Type B pancreatic cell (in vitro differentiated cells): ENCODE measurements at places on chromosomes 3 and 15. TPM values are rescaled to one million over a fixed set of nuclear protein-coding genes. Genes with fewer than 3 reads are reported as not detected.

SKOR1 gene
- total RNA-seq: 0.29 and 0.65 TPM in 2 replicates

- H3K27me3 ChIP-seq: no peaks in the 10 kb centered on the region
- peak overlapping the region; percentile 55 for H3K27ac ChIP-seq
- peak overlapping the region; percentile 37 for H3K4me3 ChIP-seq
Observed at GRCh38 chr3:37198996-37199395, 24.6 kb upstream of the LRRFIP2 start.

- peak overlapping the region; percentile 83 for H3K27ac ChIP-seq
- H3K4me3 ChIP-seq: peak overlapping the region; percentile 57
- H3K36me3 ChIP-seq: no peaks in the 10 kb centered on the region
- H3K27me3 ChIP-seq: no peaks in the 10 kb centered on the region
Observed at GRCh38 chr3:9316881-9317361, 45.9 kb upstream of the THUMPD3 start.

GRCh38 chr15:74614744-74615507, 710 bp upstream of the CLK3 start:
- peak; percentile 85 for DNase-seq
- H3K4me1 ChIP-seq: peaks cover 23% of the 10 kb centered on the region
- no peaks in the 10 kb centered on the region for H3K36me3 ChIP-seq
- H3K27ac ChIP-seq: peak overlapping the region; percentile 92
- peak overlapping the region; percentile 94 for H3K4me3 ChIP-seq

- H3K4me3 ChIP-seq: no peak overlapping the region
- no peak overlapping the region for H3K27ac ChIP-seq
- H3K4me1 ChIP-seq: peaks cover 6% of the 10 kb centered on the region
- no peak for DNase-seq
- peaks cover 15% of the 10 kb centered on the region for H3K36me3 ChIP-seq
Observed at GRCh38 chr3:128080323-128081080, 28.3 kb downstream of the SEC61A1 start.

- no peak overlapping the region for H3K27ac ChIP-seq
- H3K4me1 ChIP-seq: no peaks in the 10 kb centered on the region
- no peak overlapping the region for H3K4me3 ChIP-seq
- no peak for DNase-seq
Observed at GRCh38 chr15:91358405-91358804, 258.3 kb downstream of the SV2B start.

DNA sequence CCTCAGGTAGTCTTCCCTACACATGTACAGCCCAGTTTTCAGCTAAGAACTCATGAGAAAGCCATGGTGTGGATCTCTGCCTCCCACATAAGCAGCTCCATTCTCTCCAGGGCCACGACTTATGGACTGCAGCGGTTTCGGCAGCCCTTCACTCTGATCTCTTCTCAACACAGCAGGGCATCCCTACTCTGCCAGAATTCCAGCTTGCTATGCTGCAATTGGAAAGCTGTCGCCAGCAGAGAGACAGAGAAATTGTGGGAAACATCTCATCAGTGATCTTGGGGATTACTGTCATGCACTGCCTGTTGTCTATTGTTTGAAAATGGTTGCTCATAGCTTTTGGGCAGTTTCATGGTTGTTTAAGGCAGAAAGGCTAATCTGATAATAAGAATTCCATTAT, 11.9 kb upstream of the BLM start:
- H3K27me3 ChIP-seq: no peaks in the 10 kb centered on the region
- peaks cover 18% of the 10 kb centered on the region for H3K36me3 ChIP-seq
- no peak for DNase-seq
- H3K27ac ChIP-seq: no peak overlapping the region
- no peak overlapping the region for H3K4me3 ChIP-seq
- H3K4me1 ChIP-seq: peaks cover 6% of the 10 kb centered on the region

- H3K27me3 ChIP-seq: peaks cover 11% of the 10 kb centered on the region
- peaks cover 13% of the 10 kb centered on the region for H3K4me1 ChIP-seq
- peak overlapping the region; percentile 27 for H3K4me3 ChIP-seq
- no peak for DNase-seq
Observed at GRCh38 chr3:54427941-54428871, 305.9 kb downstream of the CACNA2D3 start.

DNA sequence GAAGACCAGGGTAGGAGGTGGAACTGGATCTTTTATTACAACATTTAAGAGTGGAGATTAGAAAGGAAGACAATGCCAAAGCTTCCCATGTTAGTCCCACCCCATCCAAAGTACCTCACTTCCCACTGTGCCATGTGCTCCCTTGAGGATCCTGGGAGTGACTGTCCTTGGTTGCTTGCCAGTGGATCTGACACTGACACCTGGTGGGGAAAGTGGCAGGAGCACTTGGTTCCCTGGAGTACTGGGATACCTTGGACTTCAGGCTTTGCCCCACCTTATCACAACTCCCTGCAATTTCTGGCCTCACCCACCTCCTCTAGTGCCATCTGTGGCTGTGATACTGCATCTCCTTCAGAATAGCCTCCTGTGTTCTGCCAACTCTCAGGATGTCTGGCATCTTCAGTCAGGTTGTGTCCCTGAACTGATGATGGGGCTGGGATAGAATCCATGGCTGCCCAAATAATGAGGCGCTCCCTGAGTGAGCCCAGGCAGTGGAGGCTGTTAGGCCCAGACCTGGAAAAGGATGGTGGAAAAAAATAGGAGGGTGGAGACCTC, 1.3 kb downstream of the ELL3 start:
- H3K36me3 ChIP-seq: peaks cover 20% of the 10 kb centered on the region
- H3K4me1 ChIP-seq: peaks cover 14% of the 10 kb centered on the region
- peak overlapping the region; percentile 90 for H3K4me3 ChIP-seq
- H3K27me3 ChIP-seq: no peaks in the 10 kb centered on the region

DNA sequence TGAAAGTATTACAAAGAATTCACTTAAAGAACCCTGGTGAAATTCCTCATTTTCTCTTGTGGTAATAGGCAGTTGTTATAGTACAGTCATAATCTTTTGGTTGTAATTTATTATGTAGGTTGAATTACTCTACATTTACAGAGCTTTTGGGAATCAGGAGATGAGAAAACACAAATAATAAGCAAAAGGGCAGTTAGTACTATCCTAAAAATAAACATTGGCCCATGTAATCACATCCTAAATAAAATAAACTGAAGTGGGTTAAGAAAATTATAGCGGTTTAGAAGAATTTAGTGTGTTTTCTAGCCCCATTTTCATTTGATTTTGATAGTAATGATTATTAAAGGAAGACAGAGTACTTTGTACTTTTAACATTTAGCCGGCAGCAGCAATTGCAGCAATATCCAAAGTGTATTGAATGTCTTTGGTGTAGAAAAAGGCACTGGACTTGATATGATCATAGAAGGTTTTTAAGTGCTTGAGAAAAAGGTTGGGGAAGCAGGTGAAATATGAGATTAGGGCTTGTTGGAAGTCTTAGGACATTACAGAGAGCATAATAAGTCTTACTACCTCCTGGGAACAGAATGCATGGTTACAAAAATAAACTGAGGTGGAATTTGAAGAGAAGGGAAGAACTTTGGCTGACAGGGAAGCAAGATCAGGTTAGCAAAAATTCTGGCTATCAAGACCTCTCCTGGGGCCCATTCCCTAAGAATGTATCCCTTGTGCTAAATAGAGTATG, 79.9 kb downstream of the MBNL1 start:
- no peaks in the 10 kb centered on the region for H3K27me3 ChIP-seq
- H3K36me3 ChIP-seq: peaks cover 6% of the 10 kb centered on the region
- no peak overlapping the region for H3K27ac ChIP-seq
- no peaks in the 10 kb centered on the region for H3K4me1 ChIP-seq

PTX3 gene
- total RNA-seq: 1.7 and 42.2 TPM in 2 replicates

LRRFIP2 gene
- 63.5 and 68.5 TPM in 2 replicates for total RNA-seq

- no peak overlapping the region for H3K4me3 ChIP-seq
- no peak overlapping the region for H3K27ac ChIP-seq
- no peaks in the 10 kb centered on the region for H3K36me3 ChIP-seq
- H3K27me3 ChIP-seq: no peaks in the 10 kb centered on the region
- H3K4me1 ChIP-seq: peaks cover 11% of the 10 kb centered on the region
Observed at GRCh38 chr3:157297328-157297915, 137.5 kb upstream of the CCNL1 start.

DNA sequence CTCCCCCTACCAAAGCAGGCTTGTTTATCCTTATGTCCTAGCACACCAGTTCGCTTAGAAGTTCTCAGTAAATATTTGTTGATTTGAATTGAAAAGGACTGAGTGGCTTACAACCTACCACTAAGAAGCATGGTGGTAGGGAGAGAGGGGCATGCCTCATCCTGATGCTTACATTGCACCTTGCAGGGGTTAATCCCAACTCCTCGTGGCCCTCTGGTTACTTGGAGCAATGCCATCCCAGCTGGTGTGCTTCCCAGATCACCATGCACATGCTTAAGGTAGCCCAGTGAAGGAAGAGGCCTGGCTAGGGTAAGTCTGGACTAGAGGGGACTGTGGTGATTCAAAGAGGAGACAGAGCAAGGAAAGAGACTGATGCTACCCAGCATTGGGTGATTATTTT, 253.3 kb downstream of the CLSTN2 start:
- no peak overlapping the region for H3K4me3 ChIP-seq
- H3K4me1 ChIP-seq: no peaks in the 10 kb centered on the region
- peaks cover 4% of the 10 kb centered on the region for H3K27me3 ChIP-seq

DNA sequence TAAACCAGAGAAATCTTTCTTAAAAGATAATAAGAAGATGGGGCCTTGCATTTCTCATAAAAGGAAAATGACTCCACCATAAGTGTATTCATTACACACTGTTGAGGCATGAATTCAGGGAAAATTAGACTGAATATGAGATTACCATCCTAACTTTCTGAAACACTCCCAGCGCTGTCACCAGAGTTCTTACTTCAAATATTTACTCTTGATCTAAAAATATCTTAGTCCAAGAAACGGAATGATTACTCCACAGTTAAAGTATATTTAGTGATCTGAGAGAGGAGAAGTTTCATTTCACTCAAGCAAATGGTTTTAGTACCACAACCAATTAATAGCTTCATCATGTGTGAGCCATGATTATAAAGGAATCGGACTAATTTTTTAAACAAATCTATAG, 300.3 kb downstream of the ZBTB20 start:
- no peaks in the 10 kb centered on the region for H3K36me3 ChIP-seq
- no peak overlapping the region for H3K27ac ChIP-seq
- peaks cover 27% of the 10 kb centered on the region for H3K4me1 ChIP-seq
- H3K4me3 ChIP-seq: no peak overlapping the region
- no peak for DNase-seq

DNA sequence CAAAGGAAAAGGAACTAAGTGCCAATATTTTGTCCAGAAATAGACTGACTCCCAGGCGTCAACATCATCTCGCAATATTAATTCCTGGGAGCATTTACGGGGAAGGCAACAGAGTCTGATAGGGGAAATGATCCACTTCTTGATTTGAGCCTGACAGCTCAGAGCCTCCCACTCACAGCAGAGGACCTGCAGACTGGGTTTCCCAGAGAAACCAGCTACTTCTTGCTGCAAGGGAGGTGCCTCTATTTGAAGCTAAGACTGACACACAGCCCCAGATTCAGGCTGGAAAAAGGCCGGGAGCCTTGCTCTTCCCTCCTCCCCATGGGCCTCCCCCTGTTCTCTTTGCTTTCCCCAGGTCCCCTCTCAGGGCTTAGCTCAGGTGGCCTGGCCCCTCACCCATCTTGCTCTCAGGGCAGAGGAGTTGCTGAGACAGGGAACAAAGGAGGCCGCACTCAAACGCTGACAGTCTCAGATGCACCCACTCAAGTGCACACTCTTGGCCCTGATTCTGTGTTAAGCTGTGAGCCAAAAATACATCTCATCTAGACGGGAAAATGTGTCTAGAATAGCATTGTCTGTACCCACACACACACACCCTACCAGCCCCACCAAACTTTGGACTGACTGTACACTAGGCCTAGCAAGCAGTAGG, 49.8 kb upstream of the DCLK3 start:
- no peaks in the 10 kb centered on the region for H3K36me3 ChIP-seq
- no peak overlapping the region for H3K4me3 ChIP-seq
- peaks cover 5% of the 10 kb centered on the region for H3K27me3 ChIP-seq
- H3K27ac ChIP-seq: peak overlapping the region; percentile 61
- peak; percentile 47 for DNase-seq

DNA sequence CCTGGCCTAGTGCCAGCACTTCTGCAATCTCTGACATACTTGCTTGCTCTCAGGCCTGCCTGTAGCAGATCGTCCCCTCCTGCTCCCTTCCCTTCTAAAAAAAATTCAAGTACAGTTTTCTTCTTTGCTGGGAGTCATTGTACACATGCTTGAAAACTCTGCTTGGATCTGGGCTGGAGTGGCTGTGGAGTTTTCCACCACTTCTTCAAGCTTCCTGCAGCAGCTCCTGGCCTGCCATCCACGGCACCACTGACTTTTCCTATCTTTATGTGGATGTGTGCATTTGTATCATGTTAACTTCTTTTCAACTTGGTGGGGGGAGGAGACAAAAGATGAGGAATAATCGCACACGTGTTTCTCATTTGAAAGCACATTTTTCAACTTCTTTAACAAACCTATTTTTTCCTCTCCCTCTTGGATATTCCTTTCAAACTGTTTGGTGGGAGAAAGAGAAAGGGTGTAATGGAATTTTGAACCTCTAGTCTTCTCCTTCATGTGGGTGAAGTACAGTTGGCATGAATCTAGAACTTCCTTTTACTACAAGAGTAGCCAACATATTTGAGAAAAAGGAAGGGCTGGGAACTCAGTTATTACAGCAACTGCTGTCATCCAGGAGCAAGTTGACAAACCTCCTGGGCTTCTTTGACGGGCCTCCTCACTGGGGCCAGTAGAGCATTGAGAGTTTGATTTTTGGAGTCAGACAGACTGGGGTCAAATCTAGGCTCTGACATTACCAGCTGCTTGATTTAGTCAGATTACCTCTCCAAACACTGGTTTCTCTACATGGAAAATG, 61.2 kb upstream of the LRTM1 start:
- H3K36me3 ChIP-seq: no peaks in the 10 kb centered on the region
- DNase-seq: no peak
- H3K27ac ChIP-seq: peak overlapping the region; percentile 68
- H3K27me3 ChIP-seq: no peaks in the 10 kb centered on the region
- peak overlapping the region; percentile 40 for H3K4me3 ChIP-seq
- H3K4me1 ChIP-seq: peaks cover 46% of the 10 kb centered on the region

DNA sequence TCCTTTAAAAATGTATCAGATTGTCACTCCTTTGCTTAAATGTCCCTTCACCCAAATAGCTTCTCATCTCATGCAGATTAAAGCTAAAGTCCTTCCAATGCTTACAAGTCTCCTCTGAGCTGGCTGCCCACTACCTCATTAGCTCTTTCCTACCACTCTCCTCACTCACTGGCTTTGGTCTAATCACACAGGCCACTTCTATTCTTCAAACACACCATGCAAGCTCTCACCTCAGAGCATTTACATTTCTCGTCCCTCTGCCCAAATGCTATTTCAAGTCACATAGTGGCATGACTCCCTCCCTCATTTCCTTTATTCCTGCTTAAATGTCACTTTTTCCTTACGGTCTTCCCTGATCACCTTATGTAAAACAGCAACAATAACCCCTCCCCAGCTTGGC, 110.6 kb upstream of the CMC1 start:
- DNase-seq: no peak
- H3K27ac ChIP-seq: no peak overlapping the region
- H3K4me1 ChIP-seq: peaks cover 6% of the 10 kb centered on the region
- no peaks in the 10 kb centered on the region for H3K27me3 ChIP-seq
- H3K4me3 ChIP-seq: no peak overlapping the region
- H3K36me3 ChIP-seq: no peaks in the 10 kb centered on the region

WDR93 gene
- total RNA-seq: 0.29 and 1.5 TPM in 2 replicates

- no peak overlapping the region for H3K27ac ChIP-seq
- H3K27me3 ChIP-seq: peaks cover 20% of the 10 kb centered on the region
- no peaks in the 10 kb centered on the region for H3K4me1 ChIP-seq
- DNase-seq: no peak
Observed at GRCh38 chr3:181329024-181329423, 339.5 kb upstream of the DNAJC19 start.
